ENCODE measurements at places on chromosomes 3 and 15.

GRCh38 chr3:57661404-57661803 is 31.5 kb downstream of the DENND6A start:
- no peak for DNase-seq
- no peak overlapping the region for H3K4me3 ChIP-seq
- H3K27me3 ChIP-seq = no peaks in the 10 kb centered on the region

DNA sequence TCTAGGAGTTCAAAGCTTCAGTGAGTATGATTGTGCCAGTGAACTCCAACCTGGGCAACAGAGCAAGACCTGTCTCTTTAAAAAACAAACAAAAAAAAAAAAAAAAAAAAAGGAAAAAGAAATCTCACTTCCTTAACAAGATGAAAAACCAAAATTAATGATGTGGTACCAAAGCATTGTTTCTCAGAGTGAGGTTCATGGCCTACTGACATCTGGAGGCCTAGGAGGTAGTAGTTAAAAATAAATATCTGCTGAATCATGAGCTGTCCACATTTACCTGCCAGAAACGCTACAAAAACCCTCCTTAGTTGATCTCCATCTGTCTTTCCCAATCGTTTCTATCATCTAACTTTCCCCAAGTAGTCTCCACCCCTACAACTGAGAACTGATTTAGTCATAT is 51.2 kb downstream of the EPHA6 start:
- no peaks in the 10 kb centered on the region for H3K36me3 ChIP-seq
- H3K27me3 ChIP-seq = no peaks in the 10 kb centered on the region
- no peak overlapping the region for H3K4me3 ChIP-seq

GRCh38 chr3:10149226-10149625 is 7.6 kb downstream of the VHL start:
- peaks cover 5% of the 10 kb centered on the region for H3K4me1 ChIP-seq
- DNase-seq = no peak
- H3K36me3 ChIP-seq = peaks cover 42% of the 10 kb centered on the region
- no peak overlapping the region for H3K27ac ChIP-seq

DNA sequence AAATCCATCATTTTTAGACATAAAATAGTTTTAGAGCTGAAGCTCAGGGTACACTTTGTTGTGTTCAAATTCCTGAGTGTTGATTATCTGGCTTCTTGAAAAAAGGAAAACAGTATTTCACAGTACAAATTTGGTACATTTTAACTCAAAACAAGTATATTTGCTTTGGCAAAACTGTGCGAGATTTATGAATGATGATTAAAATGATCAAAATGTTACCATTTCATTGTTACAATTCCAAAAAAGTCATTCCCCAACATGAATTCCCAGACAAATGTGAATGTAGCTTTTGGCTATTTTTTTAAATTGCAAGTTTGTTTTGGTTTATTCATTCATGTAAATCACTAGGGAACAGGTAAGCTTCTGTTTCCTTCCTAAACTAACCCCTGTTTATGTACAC is 347.4 kb upstream of the DCBLD2 start:
- H3K36me3 ChIP-seq = no peaks in the 10 kb centered on the region
- no peaks in the 10 kb centered on the region for H3K27me3 ChIP-seq
- no peak for DNase-seq
- peaks cover 5% of the 10 kb centered on the region for H3K4me1 ChIP-seq
- no peak overlapping the region for H3K27ac ChIP-seq

DNA sequence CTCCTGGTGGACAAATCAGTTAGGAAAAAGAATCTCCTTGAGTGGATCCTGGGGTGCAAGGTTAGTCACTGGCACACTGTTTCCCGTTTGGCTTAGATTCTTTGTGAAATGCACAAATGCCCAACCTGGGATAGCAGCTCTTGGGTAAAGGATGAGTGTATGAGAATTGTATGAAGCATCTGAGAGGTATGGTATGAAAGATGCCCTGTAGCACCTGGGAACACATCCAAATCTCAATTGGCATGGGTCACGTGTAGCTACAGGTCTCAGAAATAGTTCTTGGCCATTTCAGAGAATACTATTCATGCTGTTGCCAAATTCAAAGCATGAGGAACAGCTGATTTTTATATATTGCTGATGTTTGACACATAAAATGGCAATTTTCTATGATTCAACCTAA is 84.3 kb downstream of the KCNH8 start:
- no peak overlapping the region for H3K4me3 ChIP-seq
- H3K4me1 ChIP-seq = peaks cover 20% of the 10 kb centered on the region
- no peak overlapping the region for H3K27ac ChIP-seq
- no peak for DNase-seq
- no peaks in the 10 kb centered on the region for H3K27me3 ChIP-seq

GRCh38 chr3:131711114-131711768 is 208.5 kb upstream of the MRPL3 start:
- no peak overlapping the region for H3K27ac ChIP-seq
- H3K4me3 ChIP-seq = no peak overlapping the region
- no peaks in the 10 kb centered on the region for H3K36me3 ChIP-seq

DNA sequence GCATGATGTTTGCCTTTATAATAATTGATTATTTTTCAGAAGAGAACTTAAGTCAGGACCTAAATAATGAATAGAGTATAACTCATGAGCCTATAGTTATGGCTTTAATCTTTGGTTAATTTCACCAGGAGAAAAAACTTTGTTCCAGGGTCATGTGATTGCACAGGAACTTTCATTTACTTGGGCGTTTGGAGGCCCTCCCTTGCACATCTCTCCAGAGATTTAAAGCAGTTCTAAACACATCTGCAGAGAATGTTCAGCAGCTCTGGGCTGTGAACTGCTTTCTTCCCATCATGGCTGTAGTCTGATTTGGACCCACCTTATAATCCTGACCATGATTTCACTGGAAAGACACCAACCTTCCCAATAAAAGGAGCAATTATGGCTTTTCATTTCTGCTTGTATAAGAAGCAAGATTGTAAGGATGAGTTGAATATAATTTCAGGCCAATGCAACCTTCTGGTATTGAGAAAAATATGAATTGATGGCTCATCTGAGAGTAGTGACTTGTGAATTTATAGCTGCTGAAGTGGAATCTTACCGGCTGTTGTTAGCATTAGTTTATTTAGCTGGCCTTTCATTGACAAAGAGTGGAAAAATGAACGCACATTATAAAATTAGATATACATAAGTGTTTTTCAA is 80.9 kb upstream of the PRTG start:
- peaks cover 5% of the 10 kb centered on the region for H3K36me3 ChIP-seq
- peaks cover 54% of the 10 kb centered on the region for H3K4me1 ChIP-seq
- H3K27ac ChIP-seq = peak overlapping the region; percentile 77
- H3K27me3 ChIP-seq = no peaks in the 10 kb centered on the region
- no peak for DNase-seq

Data from mesothelial cell of epicardium (in vitro differentiated cells).